ENCODE measurements at places on chromosomes 2 and 18.

DNA sequence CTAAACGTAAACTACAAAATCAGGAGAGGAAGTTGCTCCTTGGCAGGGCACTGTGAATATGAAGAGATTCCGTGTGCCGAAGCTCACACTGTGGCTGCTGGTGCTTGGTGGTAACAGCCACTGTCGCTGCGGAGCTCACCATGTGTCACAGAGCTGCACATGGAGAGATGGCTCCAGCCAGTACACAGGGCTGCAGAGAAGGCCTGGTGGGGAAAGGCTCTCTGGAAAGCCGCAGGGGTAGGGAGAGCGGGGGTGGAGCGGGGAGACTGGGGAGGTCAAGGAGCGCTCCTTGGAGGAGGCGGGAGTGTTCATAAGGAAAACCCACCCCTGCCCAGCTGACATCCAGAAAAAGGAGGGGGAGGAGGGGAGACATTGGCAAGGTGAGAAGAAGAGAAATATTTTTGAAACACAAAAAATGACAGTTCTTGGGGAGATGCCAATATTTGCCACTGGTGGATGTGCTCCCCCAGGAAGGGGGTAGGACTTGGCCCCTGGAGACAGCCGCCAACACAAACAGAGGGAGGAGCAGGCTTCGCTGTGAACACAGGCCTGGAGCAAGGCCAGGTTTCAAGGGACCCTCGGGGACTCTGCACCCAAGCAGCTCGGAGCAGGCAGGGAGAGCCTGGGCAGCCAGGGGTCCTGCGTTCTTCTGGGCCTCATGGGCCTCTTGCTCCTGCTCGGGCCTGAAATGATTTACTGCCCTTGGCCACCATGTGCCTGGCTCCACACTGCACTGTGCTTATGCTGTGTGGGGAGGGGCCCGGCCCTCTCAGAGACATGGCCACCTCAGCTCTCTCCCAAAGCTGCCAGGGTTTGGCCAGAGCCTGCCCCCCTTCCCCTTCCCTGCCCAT, 102.6 kb upstream of the GLI2 start:
- DNase-seq: no peak

DNA sequence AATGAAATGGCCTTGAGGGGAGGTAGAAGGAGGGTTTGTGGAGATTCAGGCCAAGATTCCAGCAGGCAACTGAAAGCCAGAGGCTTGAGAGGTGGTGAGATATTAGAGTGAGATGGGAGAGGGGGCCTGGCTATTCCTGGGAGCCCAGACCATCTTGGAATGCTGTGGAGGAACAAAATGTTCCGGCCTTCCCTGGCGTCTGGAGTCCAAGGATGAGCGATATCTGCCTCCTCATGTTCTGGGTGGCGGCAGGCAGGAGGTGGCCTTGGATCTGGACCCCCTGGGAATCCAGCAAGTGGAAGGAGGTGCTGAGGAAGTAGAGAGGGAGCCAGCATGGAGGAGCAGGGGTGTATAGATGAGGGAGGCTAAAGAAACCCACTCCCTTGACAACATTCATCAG, 335.9 kb downstream of the CYP26B1 start:
- no peak for DNase-seq

- no peak for DNase-seq
Measured at GRCh38 chr2:73746015-73746876, 9.1 kb upstream of the TPRKB start.

- DNase-seq: no peak
Measured at GRCh38 chr2:11467129-11467649, 1.2 kb upstream of the E2F6 start.

DNA sequence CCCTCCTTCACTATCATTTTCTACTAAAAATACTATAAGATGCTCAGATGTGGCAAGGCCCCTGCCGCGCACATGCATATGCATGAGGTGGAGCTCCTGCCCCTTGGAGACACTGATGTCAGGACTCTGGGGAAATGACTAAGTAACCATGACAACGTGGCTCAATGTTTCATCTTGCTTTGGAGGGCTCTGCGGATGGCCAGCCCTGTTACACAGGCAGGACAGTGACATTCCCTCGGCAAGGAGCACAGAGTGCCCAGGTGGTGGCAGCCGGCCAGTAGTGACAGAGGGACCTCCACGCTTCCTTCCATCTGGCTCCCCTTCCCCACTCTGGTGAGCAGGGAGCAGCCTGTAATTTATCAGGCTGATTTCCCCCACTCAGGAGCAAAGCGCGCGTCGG, 364.1 kb downstream of the SS18 start:
- no peak for DNase-seq

DNA sequence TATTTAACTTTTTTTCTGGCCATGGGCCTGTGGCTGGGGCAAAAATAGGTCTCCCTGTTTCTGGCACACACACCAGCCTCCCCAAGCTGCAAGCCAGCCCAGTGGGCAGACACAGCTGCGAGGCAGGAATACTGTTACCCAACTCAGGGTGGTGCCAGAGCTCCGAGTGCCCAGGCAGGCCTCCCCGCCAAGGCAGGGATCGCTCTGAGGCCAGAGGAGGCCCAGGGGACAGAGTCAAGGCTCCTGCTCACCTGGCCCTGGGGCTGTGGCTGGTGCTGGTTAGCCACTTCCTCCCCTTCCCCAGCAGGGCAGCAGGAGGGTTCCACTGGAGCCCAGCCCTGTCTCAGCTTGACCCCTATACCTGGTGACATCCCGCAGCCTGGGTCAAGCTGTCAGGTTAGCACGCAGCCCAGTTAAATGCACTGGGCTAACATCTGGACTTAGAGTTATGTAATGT, 67.1 kb upstream of the EPAS1 start:
- DNase-seq: no peak
